ENCODE measurements at places on chromosomes 12 and 14.
A peak's percentile ranks its signal among the peaks of the same experiment; 100 is the strongest.

DNA sequence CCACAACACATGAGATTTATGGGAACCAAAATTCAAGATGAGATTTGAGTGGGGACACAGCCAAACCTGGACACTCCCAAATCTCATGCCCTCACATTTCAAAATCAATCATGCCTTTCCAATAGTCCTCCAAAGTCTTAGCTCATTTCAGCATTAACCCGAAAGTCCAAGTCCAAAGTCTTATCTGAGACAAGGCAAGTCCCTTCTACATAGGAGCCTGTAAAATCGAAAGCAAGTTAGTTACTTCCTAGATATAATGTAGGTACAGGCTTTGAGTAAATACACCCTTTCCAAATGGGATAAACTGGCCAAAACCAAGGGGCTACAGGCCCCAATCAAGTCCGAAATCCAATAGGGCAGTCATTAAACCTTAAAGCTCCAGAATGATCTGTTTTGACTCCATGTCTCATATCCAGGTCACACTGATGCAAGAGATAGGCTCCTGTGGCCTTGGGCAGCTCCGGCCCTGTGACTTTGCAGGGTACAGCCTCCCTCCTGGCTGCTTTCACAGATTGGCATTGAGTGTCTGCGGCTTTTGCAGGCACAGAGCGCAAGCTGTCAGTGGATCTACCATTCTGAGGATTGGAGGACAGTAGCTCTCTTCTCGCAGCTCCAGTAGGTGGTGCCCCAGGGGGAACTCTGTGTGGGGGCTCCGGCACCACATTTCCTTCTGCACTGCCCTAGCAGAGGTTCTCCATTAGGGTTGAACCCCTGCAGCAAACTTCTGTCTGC, 60.1 kb downstream of the LRIG3 start:
- no peak for DNase-seq

DNA sequence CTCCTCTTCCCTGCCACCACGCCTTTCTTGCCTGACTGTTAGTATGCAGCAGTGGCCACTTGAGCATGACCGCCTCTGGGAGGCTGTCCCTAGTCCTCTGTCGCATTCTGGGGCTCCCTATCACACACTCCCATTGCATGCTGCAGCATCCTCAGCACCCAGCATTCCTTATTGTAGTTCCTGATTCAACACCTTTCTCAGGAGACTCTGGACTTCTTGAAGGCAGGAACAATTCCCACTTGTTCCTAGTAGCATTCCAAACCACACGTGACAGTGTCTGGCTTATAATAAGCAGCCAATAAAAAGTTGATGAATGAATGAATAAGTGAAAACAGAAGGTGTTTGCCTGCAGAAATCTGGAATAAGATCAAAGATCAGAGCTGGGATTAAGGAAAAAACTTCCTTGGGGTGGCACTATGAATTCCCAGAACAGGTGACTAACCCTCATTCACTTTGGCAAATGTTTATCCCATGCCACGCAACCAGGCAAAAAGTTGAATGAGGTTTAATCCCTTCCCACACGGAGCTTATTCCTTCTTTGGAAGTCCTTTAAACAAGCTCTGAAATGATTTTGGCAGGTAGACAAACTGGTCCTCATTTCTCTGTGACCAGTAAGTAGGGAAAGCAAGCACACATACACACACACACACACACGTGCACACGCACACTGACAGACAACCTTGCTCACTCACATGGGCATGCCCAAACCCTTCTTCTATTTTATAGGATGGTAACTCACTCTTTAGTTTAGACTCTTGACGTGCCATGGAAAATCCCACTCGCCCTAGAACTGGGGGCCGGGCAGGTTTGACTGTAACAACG, 26.5 kb downstream of the NTF3 start:
- DNase-seq: no peak

- DNase-seq: no peak
Observed at GRCh38 chr12:42923156-42923555, 333.6 kb upstream of the PRICKLE1 start.

GRCh38 chr14:30826070-30826469, 48.3 kb upstream of the COCH start:
- DNase-seq: no peak

GRCh38 chr12:116313194-116313927, 35.9 kb upstream of the MED13L start:
- no peak for DNase-seq

DNA sequence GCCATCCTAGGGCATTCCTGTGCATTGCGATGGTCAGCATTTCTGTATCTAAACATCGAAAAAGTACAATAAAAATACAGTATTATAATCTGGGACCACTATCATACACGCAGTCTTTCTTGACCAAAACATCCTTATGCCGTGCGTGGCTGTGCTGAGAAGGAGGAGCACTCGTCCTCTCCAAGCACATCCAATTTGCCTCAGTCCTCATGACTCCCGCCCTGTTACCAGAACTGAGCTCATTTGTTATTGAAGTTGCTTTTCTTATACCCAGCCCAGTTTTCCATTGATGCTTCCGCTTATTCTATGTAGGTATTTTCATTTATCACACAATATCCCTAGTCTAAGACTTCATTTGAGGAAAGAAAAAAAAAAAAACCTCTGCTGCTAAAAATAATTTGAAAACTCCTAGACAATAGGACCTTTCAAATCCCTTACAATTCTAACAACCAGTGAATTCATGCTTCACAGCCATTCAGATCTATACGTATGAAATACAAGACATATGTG, 236.9 kb upstream of the PLEKHG7 start:
- DNase-seq: no peak

DNA sequence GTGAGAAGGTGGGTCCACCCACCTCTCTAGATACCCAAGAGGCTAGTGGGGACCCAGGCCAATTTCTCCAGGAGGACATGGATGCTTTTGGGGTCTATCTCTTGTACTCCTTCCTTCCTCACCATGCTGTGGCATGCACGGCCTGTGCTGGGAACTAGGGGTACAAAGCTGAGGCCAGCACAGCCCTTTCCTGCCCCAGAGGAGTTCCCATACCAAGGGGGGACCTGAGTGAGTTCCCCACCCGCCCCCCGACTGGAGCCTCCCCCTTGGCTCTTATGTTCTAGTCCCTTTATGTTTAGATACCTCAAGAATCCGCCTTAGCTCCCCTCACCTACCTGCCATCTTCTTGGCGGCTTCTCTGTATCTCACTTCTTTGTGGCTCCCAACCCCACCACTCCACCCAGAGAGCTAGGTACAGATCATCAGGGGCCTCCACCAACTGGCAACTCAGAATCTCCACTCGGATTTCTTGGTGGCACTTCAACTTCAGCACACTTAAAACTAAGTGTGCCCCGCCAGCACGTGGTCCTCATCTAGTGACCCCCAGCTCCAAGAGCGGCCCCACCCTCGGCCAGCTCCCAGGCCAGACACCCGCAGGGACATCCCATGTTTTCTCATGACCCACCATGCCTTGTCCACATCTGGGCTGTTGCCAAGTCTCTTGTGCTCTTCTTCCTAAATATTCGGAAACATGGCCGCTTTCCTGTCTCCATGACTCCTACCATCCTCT, 115.2 kb upstream of the RTL1 start:
- DNase-seq: no peak

DNA sequence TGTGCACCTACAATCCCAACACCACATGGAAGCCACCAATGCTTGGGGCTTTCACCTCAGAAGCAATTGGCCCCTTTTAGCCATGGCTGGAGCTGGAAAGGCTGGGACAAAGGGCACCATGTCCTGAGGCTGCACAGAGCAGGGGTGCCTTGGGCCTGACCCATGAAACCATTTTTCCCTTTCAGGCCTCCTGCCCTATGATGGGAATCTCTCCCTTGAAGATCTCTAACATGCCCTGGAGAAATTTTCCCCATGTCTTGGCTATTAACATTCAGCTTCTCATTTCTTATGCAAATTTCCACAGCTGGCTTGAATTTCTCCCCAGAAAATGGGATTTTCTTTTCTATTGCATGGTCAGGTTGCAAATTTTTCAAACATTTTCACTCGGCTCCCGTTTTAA, 823.6 kb downstream of the GALC start:
- no peak for DNase-seq

DNA sequence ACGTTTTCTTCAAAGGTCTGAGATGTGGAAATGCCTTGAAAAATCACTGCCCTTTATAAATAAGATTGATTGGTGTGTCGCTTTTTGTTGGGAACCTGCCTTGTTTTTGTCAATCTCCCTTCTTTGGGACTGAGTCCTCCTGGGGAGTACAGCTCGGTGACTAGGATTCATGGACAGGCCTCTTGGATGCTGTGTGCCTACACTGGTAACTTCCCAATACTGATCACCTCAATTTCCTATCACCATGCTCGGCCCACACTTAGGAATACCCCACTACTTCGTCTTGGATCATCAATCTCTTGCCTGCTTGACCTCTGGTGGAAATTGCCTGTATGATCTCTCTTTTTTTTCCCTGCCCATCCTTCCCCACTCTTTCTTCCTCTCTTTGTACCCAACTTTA, 34.2 kb downstream of the NTN4 start:
- no peak for DNase-seq

- DNase-seq: no peak
Observed at GRCh38 chr12:6044082-6044481, 80.4 kb downstream of the VWF start.

GRCh38 chr12:739349-739748, 13.0 kb upstream of the WNK1 start:
- no peak for DNase-seq

DNA sequence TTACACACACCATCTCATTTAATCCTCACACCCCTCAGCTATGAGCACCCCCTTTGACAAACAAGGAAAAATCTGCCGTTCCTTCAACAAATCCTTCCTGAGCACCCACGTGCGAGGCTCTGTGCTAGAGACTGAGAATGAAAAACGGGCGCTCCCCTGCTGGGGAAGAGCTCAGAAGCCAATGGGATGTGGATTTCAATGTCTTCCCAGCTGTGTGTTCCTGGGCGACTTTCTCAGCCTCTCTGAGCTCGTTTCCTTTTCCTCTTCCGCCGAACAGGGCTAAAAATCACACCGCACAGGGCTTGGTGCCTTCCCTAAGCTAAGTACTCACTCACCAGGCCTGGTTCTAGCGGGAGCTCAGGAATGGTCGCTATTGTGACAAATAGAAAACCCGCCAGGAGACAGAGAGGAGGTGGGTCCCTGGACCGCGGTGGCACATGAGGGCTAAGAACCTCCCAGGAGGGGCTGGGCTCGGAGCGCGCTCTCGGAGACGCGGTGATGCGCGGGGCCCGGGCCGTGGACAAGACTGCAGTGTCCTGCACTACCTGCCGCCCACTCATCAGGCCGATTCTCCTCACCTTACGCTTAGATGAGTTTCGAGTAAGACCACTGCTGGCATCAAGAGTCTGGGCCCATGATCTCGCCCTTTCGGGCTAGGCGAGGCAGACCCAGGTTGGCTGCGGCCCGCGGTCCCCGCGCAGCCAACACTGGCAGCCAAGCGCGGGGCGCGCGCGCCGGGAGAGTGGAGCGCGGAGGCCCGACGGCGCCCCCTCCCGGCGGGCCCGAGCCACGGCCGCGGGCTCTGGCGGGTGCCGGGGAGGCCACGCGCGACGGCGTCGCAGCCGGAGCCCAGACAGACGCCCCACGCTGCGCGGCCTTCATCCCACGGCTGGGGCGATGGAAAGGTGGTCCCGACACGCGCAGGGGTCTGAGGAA, 17.0 kb downstream of the ZDHHC22 start:
- DNase-seq: no peak

DNA sequence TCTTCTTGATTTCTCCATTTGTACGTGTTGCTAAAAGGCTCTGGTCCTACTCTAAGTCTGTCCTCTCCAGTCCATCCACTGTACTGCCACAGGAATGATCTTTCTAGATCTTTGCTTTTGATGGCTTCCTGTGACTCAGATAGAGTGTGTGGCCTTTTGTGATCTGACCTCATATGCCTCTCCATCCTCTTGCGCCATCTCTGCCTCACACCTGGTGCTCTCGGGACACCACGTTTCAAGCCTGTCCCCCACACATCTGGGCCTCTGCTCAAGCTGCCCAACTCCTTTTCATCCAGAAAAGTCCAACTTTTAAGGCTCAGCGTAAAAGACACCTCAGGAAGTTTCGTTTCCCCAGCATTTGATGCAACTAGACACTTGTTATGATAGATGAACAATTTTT, 39.0 kb downstream of the DCAF4 start:
- DNase-seq: peak; percentile 19

DNA sequence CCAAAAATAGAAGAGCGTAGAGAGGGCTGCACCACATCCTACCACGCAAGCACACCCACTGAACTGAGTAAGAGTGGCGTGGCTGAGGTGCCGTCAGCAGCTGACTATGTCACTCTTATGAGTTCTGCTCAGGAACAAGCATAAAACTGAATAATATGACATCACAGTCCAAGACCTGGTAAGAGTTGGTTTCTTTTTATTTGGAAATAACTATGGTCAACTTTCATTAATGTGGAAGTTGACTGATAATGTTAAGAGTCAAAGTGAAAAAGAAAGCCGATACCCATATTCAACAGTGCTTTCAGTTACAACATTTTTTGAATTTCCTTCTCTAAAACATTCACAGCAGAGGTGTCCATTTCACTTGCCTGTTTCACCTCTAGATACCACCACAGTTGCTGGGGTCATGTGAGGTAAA, 44.6 kb downstream of the GNS start:
- DNase-seq: no peak

Data from A549 (cell line).